Naive thymus-derived CD4-positive, alpha-beta T cell (primary cell): ENCODE measurements at places on chromosomes 3 and 15.

DNA sequence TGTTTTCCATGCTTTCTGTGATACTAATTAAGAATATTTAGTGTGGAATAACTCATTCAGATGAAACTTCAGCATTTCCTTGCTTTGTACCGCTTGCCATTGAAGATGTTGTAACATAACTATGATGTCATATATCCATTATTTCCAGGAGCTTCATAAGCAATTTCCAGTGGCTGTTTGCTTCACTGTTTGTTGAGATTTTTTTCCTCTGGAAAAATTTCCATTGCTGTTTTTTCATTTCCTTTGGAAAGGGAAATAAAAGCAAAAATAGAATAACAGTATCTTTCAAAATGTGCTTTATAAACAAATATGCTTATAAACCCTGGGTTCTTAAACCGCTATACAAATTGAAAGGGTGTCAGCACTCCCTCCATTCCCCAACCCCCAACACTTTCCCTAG lies 319.6 kb upstream of the SEMA6D start:
- DNase-seq: no peak

DNA sequence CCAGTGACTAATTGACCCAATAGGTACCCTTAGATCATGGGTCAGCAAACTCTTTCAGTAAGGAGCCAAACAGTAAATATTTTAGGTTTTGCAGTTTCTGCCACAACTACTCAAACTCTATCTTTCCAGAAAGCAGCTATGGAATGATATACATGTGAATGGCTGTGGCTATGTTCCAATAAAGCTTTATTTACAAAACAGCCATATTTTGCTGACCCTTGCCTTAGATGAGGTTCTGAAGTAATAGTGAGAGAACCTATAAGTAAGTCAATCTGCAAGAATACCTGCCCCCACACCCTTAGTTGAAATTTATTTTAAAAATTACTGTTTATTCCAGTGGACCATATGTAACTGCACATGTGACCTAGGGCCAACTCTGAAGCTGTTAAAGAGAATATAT lies 134.0 kb downstream of the CMSS1 start:
- no peak for DNase-seq

DNA sequence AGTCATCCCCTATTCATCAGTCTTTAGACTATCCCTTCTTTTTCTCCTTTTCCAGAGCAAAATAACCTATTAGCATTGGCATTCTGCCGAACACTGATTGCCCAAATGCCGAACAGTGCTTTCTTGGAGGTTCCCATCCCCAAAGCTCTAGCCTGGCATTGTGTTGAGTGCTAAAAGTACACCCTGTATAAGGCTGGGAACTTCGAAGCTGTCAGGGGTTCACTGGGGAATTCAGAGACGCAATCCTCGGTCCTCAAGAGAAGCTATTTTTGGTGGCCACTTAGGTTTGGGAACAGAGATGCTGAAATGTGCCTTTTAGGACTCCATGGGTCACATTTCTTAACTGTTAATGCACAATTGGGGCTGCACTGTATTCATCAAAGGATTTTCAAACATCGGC lies 8.4 kb downstream of the FRMD5 start:
- no peak for DNase-seq

DNA sequence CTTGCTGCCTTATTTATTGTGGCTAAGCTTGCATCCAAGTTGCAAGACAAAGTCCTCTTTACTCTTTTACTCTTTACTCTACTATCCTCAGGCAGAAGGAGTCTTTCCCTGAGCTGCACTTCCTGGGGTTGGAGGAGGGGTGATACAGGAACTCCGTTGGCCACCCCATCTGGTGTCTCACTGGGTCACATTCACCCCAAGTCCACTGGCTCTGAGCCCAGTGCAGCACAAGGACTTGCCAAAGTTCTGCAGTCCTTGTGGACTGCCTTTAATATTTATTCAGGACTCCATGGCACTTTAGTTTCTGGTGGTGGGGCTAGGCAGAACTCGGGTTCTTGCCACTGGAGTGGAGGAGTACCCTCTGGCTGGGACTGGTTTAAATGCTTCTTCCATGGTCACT lies 165.4 kb upstream of the KCNH8 start:
- DNase-seq: no peak

DNA sequence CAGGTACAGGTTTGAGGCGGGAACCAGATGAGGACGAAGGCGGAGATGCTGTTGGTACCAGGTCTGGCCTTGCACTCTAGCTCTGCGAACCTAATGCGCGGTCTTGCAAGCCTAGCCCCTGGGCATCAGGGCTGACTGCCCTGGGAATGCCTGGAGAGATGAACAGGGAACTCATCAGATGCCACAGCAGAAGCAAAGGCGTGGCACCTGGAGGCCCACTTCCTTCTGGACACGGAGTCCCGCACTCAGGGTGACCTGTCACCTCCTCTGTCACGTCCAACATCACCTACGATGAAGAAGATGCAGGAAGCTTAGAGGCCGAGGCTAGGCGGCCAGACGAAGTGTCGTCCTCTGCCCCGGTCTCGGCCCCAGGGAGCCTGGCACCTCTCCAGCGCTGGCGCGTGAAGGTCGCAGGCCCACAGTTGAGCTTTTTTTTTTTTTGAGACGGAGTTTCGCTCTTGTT lies 9.4 kb downstream of the RPLP1 start:
- DNase-seq: no peak

DNA sequence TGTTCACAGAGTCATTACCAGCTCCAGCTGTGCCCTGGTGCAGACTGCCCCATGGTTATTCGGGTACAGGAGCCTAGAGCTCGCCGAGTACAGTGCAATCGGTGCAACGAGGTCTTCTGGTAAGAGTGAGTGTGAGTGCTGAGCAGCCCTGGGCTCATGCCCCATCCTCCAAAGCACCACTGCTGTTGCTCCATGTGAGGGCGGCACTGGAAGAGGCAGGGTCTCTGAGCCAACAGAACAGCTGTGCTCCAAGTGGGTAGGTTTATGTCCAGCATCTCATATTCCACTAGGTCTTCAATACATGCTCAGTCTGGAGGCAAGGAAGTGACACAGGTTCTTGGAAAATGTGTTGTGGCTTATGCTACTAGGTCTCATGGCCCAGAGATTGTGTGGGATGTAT lies 19.5 kb upstream of the P4HTM start:
- no peak for DNase-seq

DNA sequence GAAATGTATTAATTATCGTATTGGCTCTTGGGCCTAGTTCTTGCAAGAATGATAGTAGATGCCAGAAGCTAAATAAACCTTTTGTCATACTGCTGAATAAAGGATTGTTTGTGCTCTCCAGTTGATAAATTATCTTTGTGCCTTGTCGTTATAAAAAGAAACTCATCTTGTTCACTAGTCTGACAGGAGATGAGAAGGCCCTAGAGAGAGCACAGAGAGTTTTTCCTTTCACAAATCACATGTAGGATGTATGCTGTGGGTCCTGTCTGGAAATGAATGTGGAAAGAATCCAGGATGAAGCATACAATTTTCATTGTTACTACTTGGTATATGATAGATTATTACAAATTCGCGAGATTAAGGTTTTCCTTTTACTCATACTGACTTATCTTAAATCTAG lies 113.0 kb downstream of the NLGN1 start:
- DNase-seq: no peak

DNA sequence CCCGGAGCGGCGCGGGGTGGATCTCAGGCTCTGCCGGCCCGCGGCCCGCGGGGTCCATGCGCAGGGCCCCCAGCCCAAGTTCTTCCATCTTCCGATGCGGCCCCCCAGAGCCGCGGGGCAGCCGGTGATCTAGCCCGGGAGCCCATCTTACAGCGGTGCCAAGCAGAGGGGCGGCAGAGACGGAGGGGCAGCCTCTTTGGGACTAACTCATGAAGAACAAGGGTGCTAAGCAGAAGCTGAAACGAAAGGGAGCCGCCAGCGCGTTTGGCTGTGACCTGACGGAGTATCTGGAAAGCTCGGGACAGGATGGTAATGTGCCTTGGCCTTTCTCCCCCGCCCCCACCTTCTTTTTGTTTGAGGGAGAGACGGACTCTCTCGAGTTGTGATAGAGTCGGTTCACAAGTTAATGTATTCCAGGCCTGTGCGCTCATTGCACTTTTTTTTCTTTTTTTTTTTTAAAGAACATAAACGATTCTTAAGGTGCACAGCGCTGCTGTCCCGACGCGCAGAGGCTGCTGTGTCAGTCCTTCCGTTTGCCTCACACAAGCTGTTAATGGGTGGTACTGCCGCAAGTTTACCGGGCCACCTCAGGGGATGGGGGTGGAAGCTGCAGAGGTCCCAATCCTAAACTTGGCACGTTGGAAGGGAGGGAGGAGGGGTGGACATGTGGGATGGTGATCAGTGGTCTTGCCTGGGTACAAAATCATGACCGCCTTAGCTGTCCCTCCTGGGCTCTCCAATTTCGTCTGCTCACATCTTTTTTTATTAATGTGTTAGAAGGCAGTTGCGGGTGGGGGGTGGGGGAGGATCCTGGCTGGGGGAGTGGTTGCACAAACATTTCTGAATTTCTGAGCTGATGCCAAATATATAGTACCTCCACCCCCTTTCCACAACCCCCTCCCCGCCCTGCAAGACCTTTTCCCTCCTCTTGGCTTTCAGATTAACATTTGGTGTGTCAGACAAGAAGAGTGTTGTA lies 801 bp downstream of the ARHGAP31 start:
- DNase-seq: peak; percentile 65

DNA sequence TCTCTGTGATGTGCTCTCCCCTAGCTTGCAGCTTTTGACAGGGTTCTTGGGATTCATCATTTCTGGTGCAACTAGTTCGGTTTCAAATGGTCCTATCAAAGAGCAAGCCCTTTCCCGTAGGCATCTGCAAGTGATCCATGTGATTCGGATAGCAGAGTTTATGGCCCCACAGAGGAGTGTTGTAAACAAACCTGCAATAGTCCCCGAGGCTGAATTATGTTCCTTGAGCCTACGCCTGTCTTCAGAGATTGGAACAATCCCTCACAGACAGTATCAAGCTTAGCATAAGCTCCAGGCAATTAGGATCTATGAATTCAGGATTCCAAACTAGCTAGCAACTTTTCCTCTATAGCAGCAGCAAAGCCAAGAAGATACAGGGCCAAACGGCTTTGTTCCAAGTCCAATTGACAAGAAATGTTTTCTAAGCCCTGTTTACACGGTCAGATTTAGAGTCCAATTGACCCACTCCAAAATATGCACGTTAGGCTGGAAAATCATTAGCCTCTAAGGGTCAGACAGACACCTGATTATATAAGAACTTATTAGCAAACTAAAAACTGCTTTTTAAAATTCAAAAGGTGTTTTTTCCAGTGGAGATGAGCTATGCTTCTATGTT lies 24.8 kb downstream of the LNP1 start:
- DNase-seq: no peak

- no peak for DNase-seq
These were observed 352.1 kb upstream of the CFAP20DC start for GRCh38 chr3:59401924-59402323.

- DNase-seq: no peak
These were observed 19.8 kb upstream of the PIGZ start for GRCh38 chr3:196988241-196989029.

- DNase-seq: no peak
These were observed 40.1 kb upstream of the CD47 start for GRCh38 chr3:108130701-108131474.

DNA sequence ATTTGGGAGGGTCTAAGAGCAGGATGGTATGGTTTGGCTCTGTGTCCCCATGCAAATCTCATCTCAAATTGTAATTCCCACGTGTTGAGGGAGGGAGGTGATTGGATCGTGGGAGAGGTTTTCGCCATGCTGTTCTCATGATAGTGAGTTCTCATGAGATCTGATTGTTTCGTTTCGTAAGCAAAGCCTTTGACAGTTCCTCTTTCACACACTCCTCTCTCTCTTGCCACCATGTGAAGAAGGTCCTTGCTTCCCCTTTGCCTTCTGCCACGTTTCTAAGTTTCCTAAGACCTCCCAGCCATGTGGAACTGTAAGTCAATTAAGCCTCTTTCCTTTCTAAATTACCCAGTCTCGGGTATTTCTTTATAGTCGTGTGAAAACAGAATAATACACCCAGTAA lies 553.7 kb downstream of the TAFA4 start:
- DNase-seq: no peak

GRCh38 chr3:134876836-134877235 lies 81.8 kb downstream of the EPHB1 start:
- no peak for DNase-seq

DNA sequence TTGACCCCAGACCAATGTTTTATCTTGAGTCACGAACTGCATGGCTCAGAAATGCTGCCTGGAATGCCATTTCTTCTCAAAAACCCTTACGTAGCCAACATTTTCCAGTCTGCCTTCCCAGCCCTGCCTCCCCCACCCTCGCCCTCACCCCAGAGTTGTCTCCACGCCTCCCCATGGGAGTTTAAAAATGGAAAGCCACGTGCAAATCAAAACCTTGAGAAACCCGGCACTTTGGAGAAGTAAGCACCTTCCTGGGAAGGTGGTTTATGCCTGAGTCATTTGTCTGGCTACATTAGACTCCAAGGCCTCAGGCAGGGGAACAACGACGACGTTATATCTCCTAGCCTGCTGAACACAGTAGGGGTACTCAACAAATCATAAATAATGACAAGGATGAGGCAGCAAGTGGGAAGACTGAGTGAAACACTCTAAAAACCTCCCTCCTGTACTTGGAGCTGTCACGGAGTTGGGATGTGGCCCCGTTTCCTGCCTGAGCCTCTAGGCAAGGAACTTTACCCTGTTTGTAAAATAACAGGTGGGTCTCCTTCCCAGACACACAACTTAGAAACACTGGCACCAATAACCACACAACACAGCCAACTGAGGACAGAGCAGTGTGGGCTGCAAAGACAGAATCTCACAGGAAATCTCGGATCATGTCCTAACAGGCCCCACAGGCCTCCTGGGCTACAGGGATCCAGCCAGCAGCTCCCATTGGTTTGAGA lies 179.1 kb downstream of the NTRK3 start:
- DNase-seq: no peak

DNA sequence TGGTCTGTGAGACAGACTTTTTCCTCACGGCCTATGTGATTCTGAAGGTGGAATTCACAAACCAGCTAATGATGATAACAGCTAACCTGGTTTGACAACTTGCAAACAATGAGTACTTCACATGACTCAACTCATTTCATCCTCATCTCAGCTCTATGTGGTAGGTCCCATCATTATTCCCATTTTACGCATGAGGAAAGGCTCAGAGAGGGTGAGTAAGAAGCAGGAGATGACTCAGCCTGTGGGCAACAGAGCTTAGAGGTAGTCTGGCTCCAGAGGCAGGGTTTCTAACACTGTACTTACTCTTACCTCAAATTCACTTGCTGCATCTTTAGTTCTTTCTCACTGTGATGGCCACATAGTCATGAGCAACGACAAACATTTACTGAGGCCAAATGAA lies 25.8 kb upstream of the PSMD6 start:
- no peak for DNase-seq

GRCh38 chr15:83613714-83614113 lies 40.2 kb upstream of the ADAMTSL3 start:
- DNase-seq: no peak

GRCh38 chr3:126081618-126082361 lies 2.1 kb downstream of the SLC41A3 start:
- DNase-seq: no peak
